AG09309 (cell line): ENCODE measurements at places on chromosomes 1 and 21.

DNA sequence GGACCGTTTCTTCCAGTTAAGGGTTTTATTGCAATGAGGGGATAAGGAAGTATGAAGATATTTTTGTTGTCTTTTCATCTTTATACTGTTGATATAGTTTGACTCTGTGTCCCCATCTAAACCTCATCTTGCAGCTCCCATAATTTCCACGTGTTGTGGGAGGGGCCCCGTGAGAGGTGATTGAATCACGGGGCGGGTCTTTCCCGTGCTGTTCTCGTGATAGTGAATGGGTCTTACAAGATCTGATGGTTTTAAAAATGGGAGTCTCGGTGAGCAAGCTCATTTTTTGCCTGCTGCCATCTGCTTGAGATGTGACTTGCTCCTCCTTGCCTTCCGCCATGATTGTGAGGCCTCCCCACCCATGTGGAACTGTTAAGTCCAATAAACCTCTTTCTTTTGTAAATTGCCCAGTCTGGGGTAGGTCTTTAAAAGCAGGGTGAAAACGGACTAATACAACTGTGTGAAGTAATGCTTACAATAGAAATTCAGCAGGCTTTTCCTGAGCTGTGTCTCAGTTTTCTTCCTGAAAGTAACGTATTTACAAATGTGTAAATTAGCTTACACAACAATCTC is 377.3 kb downstream of the SIPA1L2 start:
- no peak for DNase-seq

- DNase-seq, result no peak
These were observed 26.7 kb downstream of the C1orf146 start for GRCh38 chr1:92244376-92244775.

- no peak for DNase-seq
These were observed 10.6 kb upstream of the COL6A1 start for GRCh38 chr21:45970674-45971615.

DNA sequence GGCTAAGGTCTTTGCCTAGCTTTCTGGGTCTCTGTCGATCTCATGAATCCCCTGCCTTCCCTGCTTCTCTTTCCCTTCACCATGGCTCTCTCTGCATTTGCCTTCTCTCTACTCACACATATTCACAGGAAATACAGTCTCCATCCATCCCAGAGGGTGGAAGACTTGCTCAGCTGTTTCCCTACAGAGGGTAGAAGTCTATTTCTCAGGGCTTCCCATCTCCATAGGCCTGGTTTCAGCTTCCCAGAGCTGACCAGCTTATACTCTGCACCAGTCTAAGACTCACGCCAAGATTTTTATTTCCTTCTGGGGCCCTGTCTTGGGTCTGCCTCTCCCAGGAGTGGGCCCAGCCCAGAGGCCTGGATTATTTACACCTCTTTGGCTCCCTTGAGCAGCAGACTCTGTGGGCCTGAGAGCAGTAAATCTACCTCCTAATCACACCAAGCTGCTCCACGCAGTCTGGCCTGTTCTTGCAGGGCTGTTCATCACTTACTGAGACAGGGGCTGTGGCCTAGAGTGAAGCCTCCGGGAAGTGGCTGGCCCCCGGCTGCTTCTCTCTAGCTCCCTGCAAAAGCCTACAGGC is 102.5 kb downstream of the PLXNA2 start:
- DNase-seq, result no peak

DNA sequence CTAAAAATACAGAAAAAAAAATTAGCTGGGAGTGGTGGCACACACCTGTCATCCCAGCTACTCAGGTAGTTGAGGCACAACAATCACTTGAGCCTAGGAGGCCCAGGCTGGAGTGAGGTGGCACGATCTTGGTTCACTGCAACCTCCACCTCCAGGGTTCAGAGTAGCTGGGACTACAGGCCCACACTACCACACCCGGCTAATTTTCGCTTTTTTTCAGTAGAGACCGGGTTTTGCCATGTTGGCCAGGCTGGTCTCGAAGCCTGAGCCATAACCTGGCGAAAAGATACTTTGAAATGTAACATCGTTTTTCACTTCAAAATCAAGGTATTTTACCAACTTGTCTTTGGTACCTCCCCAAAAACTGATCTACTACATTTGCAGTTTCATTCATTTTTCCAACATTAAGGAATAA is 6.1 kb downstream of the GAS5 start:
- no peak for DNase-seq

- no peak for DNase-seq
These were observed 6.7 kb downstream of the SLFNL1 start for GRCh38 chr1:41014871-41015270.

DNA sequence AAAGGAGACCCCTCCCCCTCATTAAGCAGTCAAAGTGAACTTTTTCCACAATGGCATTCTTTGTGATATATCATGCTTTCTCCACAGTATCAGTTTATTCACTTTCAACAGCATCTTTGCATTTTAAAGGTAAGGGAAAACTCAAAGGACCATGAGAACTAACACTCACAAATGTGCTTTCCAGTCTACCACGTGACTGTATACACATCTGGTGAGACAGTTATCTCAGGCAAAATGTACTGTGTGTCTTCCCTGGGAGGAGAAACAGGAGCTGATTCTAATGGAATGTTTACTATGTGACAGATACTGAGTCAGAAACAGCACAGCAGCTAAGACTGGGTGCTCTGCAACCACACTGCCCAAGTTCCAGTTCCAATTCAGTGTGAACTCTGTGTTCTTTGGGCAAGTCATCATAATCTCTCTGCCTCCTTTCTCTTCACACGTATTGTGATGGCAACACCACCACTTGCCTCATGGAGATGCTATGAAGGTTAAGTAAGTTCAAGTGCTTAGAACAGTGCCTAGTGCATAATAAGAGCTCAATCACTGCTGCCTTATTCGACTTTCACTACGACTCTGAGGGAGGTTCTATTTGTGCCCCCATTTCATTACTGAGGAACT is 79.0 kb downstream of the SLC45A1 start:
- peak; percentile 98 for DNase-seq

DNA sequence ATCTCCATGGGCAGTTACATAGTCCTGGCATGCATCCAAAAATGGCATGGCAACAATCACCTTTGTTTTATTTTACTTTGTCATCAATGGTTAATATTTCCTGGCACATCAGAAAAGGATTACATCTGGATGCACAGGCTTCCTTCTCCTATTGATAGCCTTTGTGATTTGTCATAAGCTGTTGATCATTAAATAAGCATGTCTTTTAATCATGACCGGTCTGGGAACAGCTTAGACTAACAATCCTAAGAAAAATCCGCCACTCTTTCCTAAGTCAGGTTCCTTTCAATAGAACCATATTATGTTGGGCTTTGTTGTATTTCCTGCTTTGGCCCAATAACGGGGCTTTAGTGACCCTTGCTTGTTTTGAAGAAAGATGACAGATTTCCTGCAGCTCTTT is 330.6 kb downstream of the DUSP10 start:
- DNase-seq, result no peak

DNA sequence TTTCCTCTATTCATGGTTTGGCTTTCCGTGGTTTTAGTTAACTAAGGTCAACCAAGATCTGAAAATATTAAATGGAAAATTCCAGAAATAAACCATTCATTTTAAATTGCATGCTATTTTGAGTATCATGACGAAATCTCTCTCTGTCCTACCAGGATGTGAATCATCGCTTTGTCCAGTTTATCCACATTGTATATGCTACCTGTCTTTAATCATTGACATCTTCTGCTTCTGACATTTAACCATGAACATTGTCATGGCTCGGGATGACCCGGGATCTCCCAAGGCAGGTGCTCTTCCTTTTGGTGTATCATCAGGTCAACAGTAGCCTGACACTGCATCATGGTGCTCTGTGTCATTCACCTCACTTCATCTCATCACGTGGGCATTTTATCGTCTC is 125.5 kb upstream of the HNRNPU start:
- DNase-seq, result no peak

GRCh38 chr21:37562920-37563640 is 196.5 kb downstream of the DYRK1A start:
- DNase-seq, result no peak

DNA sequence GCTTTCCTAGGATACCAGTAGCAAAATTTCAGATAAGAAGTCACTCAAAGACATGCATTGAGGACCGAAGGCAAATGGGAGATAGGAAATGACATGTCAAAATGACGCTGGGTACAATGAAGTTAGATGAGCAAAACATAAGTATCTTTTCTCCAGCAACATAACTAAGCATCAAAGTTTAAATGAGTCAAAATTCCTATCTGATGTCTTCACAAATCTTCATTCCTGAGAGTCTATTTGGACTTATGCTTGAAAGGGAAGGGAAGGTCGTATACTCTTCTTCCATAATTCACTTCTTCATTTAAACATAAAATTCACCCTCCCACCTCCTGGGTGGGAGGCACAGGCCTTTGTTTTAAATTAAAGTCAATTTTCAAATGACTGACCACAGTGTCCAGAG is 4.1 kb upstream of the TMEM81 start:
- no peak for DNase-seq

DNA sequence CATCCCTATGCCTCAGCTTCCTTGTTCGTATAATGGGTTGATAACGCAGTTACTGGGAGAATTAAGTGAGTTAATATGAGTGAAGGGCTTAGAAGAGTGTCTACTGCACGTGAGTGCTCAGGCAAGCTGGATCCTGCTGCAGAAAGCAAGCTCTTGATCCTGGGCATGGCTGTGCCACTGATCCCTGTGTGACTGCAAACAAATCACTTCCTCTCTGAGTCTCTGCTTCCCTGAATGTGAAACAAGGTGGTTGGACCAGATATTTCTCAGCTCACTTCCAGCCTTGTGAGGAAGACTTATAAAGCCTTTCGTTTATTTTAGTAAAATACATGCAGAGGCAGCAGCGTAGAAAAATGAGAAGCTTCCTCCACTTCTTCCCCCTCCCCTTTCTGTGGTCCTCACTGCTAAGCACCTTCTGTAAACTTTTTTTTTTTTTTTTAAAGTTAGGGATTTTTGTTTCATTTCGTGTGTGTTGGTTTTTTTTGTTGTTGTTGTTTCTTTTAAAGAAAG is 13.8 kb downstream of the PSEN2 start:
- DNase-seq, result no peak

DNA sequence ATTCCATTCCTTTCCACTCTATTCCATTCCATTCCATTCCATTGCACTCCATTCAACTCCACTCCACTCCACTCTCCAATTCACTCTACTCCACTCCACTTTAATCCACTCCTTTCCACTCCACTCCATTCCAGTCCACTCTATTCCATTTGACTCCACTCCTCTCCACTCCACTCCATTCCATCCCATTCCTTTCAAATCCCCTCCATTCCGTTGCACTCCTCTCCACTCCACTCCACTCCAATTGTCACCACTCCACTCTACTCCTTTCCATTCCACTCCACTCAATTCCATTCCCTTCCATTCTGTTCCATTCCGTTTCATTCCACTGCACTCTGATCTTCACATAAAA is 2563.7 kb upstream of the TPTE start:
- DNase-seq, result no peak

DNA sequence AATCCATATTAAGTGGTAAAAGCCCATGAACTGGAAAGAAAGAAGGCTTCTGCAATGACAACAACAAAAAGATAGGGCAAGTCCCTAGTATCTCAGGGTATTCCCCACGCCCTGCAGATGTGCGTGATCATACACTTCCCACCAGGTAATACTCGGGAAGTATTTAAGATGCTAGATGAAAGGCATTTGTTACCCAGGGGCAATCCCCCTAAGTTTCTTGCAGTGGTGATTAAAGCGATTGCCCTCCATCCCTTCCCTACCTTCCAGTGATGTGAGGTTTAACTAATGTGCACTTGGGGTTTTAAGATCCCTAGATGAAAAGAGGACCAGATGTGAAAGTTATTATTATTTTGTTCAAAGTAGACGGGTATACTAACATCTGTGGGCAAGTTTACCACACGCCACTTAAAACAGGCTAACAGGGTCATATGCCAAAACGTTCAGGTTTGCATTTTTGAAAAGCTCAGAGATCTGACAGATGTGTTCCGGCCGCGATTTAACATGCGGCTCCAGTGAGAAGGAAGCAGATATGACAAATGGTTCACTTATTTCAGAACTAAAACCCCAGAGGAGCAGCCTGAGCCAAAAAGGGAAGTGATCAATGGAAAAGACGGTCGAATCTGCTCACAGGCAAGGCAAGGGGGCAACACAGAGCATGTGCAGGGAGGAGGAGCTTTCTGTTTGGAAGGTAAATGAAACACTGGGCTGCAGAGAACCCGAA is 17.4 kb downstream of the TIAM1 start:
- no peak for DNase-seq

GRCh38 chr1:230834292-230834691 is 34.0 kb downstream of the C1orf198 start:
- no peak for DNase-seq

GRCh38 chr1:44646261-44647110 is 27.8 kb downstream of the TMEM53 start:
- DNase-seq, result no peak

- DNase-seq, result no peak
These were observed 110.4 kb upstream of the C1orf21 start for GRCh38 chr1:184276416-184276815.

- DNase-seq, result no peak
These were observed 39.9 kb downstream of the RGL1 start for GRCh38 chr1:183844806-183845205.

DNA sequence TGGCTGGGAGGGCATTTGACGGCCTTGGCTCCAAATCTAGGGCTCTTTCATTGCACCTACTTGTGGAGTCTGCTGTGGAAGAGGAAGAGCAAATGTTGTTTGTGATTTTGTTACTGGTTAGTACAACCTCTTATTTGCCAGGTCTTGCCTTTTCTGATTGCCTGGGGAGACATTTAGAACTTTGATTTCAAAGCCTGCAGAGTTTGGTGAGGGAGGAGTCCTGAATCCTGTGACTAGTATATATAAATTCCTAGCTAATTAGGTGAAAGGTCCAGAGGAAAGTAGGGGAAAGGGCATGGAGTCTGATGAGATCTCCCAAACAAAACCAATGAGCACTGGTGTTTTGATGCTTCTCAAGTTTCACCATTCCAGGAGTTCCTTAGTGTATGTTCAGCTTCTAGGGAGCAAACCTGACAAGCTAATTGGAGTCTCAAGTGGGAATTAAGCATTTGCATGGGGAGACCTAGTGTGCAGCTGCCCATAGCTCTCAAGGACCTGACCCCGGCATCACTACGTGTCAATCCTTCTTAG is 5.1 kb upstream of the HMGCS2 start:
- peak; percentile 29 for DNase-seq

DNA sequence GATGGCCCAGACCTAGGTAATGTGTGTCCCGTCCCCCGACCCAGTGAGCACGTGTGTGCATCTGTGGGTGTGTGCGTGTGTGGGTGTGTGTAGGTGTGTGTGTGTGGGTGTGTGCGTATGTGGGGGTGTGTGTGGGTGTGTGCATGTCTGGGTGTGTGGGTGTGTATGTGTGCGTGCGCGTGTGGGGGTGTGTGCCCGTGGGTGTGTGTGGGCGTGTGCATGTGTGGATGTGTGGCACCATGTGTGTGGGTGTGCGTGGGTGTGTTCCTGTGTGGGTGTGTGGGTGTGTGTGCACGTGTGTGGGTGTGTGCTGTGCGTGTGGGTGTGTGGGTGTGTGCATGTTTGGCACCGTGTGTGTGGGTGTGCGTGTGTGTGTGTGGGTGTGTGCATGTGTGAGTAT is 309.5 kb downstream of the KIF26B start:
- DNase-seq, result no peak

- no peak for DNase-seq
These were observed 1.3 kb downstream of the CRNN start for GRCh38 chr1:152412756-152413155.

GRCh38 chr1:183850852-183851251 is 45.9 kb downstream of the RGL1 start:
- no peak for DNase-seq
